ENCODE measurements at places on chromosomes 2 and 18. TPM values are rescaled to one million over a fixed set of nuclear protein-coding genes. Genes with fewer than 3 reads are reported as not detected.
A peak's percentile ranks its signal among the peaks of the same experiment; 100 is the strongest.

DNA sequence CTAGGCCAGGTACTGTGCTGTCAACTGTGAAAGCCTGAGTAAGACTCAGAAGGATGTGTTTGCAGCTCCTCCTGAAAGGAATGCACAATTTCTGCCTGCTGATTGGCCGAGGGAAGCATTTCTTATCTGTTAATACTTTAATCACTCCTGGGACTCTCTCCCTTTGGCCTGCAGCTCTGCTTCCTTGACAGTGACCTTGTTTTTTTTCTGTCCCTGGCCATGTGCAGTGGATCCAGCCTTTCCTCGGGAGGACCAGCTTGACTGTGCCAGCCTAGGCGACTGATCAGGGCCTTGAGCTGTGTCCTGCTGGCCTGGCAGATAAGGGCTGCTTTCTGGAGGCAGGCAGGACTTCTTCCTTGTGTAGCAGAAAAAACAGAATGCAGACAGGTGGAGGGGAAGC is 10.0 kb downstream of the RNF144A start:
- no peak for DNase-seq
- no peak overlapping the region for H3K4me3 ChIP-seq
- no peaks in the 10 kb centered on the region for H3K36me3 ChIP-seq
- no peak overlapping the region for H3K27ac ChIP-seq
- H3K27me3 ChIP-seq, result no peaks in the 10 kb centered on the region

The POTEJ gene
- total RNA-seq, result not detected

- H3K27ac ChIP-seq, result no peak overlapping the region
- H3K36me3 ChIP-seq, result no peaks in the 10 kb centered on the region
- H3K4me3 ChIP-seq, result no peak overlapping the region
- no peaks in the 10 kb centered on the region for H3K4me1 ChIP-seq
Measured at GRCh38 chr2:85875350-85876050, 13.3 kb downstream of the ST3GAL5 start.

GRCh38 chr2:84701880-84702279 is 179.0 kb downstream of the TRABD2A start:
- DNase-seq, result no peak
- H3K4me3 ChIP-seq, result no peak overlapping the region
- H3K36me3 ChIP-seq, result no peaks in the 10 kb centered on the region

- no peaks in the 10 kb centered on the region for H3K27me3 ChIP-seq
- no peak overlapping the region for H3K4me3 ChIP-seq
- no peaks in the 10 kb centered on the region for H3K4me1 ChIP-seq
- DNase-seq, result no peak
Measured at GRCh38 chr2:202604699-202605098, 30.1 kb upstream of the FAM117B start.

DNA sequence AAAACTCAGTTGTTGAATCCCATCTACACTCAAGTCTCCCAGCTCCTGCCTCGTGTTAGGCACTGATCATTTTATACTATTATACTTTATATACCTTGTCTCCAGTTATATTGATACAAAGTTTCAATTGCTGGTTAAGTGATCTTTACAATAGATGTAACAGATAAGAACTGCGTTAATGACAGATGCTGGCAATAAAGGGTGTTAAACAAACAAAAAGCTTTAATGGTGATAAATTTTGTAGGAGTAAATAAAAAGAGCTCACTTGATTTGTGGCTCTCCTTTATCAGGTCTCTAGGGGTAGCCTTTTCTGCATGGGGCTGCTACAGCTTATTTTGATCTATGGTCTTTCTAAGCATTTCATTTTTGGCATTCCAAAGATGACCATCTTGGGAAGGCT is 106.9 kb upstream of the GAREM1 start:
- H3K27me3 ChIP-seq, result no peaks in the 10 kb centered on the region
- no peaks in the 10 kb centered on the region for H3K36me3 ChIP-seq
- no peak overlapping the region for H3K27ac ChIP-seq
- no peaks in the 10 kb centered on the region for H3K4me1 ChIP-seq
- no peak overlapping the region for H3K4me3 ChIP-seq
- DNase-seq, result no peak

DNA sequence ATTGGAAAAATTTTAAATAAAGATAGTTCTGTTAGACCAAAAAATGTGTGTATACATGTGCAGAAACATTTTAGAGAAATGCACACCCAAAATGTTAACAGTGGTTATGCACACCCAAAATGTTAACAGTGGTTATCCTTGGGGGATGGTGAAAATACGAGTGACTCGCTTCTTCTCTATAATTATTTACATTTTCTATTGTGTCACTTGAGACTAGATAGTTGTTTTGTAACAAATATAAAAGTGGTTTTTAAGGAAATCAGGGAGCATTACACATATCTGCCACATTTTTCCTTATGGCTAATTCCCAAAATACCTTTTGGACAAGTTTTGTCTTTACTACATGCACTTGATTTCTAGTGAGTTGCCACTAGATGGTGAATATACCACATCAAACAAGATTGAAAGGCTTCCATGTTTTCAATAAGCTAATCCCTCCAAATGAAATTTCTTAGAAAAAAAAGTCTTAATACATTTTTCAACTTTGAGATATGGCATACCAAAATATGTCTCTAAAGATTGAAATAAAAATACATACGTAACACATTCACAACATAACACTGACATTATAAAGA is 9.0 kb upstream of the HIBCH start:
- no peaks in the 10 kb centered on the region for H3K4me1 ChIP-seq
- no peaks in the 10 kb centered on the region for H3K36me3 ChIP-seq
- H3K4me3 ChIP-seq, result no peak overlapping the region
- H3K27me3 ChIP-seq, result no peaks in the 10 kb centered on the region

DNA sequence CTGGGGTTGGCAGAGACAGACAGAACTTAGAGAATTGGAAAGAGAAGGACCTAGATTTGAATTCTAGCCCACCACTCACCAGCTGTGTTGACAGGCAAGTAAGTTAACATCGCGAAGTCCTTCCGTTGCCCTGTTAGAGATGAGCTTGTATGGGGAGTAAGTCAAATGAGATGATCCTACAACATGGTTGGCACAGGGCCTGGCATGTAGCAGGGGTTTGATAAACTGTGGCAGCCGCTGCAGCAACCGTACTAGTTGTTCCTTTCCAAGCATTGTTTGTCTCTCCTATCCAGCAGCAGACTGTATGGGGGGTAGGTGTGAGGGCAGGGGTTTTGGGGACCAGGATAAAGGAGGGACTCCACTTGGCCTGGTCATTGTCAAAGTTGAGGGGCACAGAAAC is 16.0 kb downstream of the TET3 start:
- H3K27ac ChIP-seq, result peak overlapping the region; percentile 12
- no peaks in the 10 kb centered on the region for H3K36me3 ChIP-seq
- H3K4me3 ChIP-seq, result no peak overlapping the region
- no peak for DNase-seq
- H3K27me3 ChIP-seq, result no peaks in the 10 kb centered on the region

DNA sequence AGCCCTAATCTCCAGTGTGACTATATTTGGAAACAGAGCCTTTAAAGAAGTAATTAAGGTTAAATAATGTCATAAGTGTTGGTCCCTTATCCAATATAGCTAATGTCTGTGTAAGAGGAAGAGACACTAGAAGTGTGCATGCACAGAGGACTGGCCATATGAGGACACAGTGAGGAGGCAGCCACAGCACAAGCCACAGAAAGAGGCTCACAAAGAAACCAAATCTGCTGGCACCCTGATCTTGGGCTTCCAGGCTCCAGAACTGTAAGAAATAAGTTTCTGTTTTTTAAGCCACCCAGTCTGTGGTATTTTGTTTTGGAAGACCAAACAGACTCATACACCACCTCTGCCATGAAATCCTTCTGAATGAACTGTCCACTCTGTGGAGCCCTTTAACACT is 186.4 kb upstream of the SLC39A10 start:
- H3K27me3 ChIP-seq, result no peaks in the 10 kb centered on the region
- H3K36me3 ChIP-seq, result no peaks in the 10 kb centered on the region
- H3K27ac ChIP-seq, result no peak overlapping the region
- H3K4me1 ChIP-seq, result no peaks in the 10 kb centered on the region
- DNase-seq, result no peak

The GRB14 gene
- total RNA-seq, result 13.1 TPM

DNA sequence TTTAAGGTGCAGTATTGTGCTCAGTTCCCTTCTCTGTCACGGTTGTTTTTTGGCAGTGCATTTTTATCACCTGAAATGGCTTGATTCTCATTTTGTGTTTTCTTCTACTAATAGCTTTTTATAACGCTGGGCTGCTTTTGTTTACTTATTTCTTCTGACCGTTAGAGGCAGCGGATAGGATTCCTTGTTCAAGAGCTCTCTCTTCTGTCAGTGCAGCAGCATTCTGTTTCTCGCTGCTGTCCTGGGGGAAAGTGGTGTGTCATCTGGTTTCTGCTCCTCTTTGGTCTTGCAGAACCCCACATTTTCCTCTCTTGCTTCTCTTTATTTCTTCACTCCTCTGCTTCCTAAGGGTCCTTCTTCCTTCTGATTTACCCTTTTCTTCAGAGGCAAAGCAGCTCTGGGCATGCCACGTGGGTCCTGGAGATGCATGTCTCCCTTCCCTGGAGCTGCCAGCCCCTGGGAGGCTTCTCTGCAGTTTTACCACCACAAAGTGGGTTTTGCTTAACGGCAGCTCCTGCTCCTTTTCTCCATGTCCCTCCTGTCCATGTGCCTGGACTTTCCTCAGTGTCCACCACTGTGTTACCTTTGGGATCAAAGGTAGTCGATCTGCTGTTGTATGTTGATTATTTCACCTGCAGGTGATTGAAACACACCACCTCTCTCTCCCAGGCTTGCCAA is 47.3 kb upstream of the SNTG2 start:
- H3K27me3 ChIP-seq, result no peaks in the 10 kb centered on the region
- no peak overlapping the region for H3K27ac ChIP-seq
- H3K4me1 ChIP-seq, result no peaks in the 10 kb centered on the region
- no peak for DNase-seq
- H3K4me3 ChIP-seq, result no peak overlapping the region
- H3K36me3 ChIP-seq, result no peaks in the 10 kb centered on the region
